T-helper 2 cell (primary cell): ENCODE measurements at places on chromosomes 12 and 14.

- DNase-seq, result no peak
Measured at GRCh38 chr14:26138764-26139445, 458.9 kb downstream of the NOVA1 start.

- DNase-seq, result no peak
Measured at GRCh38 chr14:36519431-36520321, at the start of gene NKX2-1. Gene NKX2-1, minus strand, starts transcription at chr14:36520232. Its CDS starts 103 bp downstream, at chr14:36520129.

DNA sequence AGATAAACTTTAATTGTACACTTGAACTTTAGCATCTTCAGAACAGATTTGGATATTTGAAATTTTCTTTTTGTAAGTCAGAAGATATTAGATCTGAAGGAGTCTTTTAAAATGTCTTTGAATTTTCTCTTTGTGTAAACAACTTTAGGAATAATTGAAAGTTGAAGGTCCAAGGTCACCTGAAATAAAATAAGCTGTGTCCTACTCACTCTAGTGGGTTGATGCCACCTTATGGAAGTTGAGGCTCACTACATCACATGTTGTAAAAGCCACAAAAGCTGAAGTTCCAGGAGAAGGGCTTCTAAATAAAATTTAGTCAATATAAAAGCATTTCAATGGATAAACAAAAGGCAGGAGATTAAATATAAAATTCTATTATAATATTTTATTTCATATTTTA, 122.0 kb upstream of the ATXN7L3B start:
- DNase-seq, result peak; percentile 6

DNA sequence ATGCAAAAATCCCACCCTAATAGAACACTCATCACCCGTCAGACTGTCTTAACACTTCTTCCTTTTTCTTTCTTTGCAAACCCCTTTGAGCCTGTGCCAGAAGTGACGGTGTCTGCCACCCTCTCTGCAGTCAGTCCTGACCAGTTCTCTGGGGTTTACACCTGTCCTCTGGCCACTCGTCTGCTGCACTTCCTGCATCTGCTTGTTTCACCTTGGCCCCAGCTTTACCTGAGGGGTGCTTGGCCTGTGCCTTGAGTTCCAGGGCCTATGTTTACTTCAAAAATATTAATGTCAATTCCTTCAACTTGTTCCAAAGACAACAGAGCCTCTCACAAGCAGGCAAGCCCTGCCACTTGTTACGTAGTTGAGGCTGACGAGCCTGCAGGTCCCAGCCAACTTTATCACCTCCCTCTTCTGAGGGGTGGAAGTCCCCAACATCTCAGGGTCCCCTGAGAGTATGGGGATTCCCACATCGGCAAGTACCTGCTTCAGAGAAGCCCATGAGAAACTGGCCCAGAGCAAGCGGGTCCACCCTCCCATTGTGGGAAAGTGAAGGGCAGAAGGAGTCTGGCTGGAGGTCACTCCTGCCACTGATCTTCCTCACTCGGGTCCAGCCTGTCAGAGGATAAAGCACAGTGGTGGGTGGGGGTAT, 205.4 kb downstream of the DAD1 start:
- DNase-seq, result peak; percentile 1

GRCh38 chr14:94461526-94462218, 9.1 kb upstream of the SERPINA11 start:
- no peak for DNase-seq

- DNase-seq, result no peak
Measured at GRCh38 chr12:58066296-58066695, 124.9 kb downstream of the ATP23 start.

DNA sequence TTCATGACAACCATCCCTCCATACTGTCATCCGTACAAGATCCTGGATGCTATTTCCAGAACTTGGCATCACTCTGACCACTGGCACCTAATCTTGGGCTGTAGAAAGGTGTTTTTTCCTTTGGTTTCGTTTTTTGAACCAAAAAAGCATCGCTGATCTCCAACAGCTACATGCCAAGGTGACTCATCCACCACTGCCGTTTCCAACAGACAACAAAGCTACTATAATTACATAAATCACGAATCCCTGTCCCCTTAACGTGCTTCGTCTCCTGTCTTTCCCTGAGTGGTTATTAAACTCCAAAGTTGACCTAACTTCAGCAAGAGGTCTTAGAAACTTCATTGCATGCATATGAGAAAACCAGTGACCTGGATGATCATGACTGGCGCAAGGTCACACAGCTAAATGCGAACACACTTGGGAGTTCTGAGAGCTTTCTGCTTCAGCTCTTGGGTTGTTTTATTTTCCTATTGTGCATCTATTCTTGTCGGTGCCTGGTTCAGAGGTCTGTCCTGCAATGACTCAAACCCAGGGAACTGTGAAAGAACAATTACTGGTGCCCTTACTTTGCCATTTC, 99.9 kb downstream of the PPM1H start:
- DNase-seq, result no peak
